Sigmoid colon (tissue), 7 donors: ENCODE measurements at places on chromosomes 2 and 18. TPM values are rescaled to one million over a fixed set of nuclear protein-coding genes. Genes with fewer than 3 reads are reported as not detected.
A peak's percentile ranks its signal among the peaks of the same experiment; 100 is the strongest.

- no peaks in the 10 kb centered on the region for H3K27me3 ChIP-seq
- DNase-seq: no peak
- H3K27ac ChIP-seq: no peak overlapping the region
- no peaks in the 10 kb centered on the region for H3K4me1 ChIP-seq
- H3K4me3 ChIP-seq: no peak overlapping the region
Measured at GRCh38 chr18:6962571-6963451, 154.8 kb downstream of the LAMA1 start.

GRCh38 chr2:6769346-6769745 is 96.4 kb downstream of the CMPK2 start:
- H3K4me1 ChIP-seq: peaks cover 7% of the 10 kb centered on the region
- no peak overlapping the region for H3K27ac ChIP-seq
- no peaks in the 10 kb centered on the region for H3K27me3 ChIP-seq
- DNase-seq: no peak

- H3K27ac ChIP-seq: peak overlapping the region; percentile 97
- H3K36me3 ChIP-seq: peaks cover 8% of the 10 kb centered on the region
- H3K27me3 ChIP-seq: no peaks in the 10 kb centered on the region
- DNase-seq: peak; percentile 60
- H3K4me1 ChIP-seq: peaks cover 52% of the 10 kb centered on the region
Measured at GRCh38 chr2:73890301-73891092, 2.3 kb upstream of the ACTG2 start.

GRCh38 chr2:1233281-1233680 is 180.0 kb upstream of the TPO start:
- DNase-seq: no peak
- H3K4me1 ChIP-seq: no peaks in the 10 kb centered on the region

- no peaks in the 10 kb centered on the region for H3K36me3 ChIP-seq
- H3K27ac ChIP-seq: no peak overlapping the region
- H3K4me1 ChIP-seq: peaks cover 12% of the 10 kb centered on the region
- H3K4me3 ChIP-seq: no peak overlapping the region
- no peaks in the 10 kb centered on the region for H3K27me3 ChIP-seq
- DNase-seq: no peak
Measured at GRCh38 chr2:106176446-106177099, 17.5 kb downstream of the UXS1 start.

DNA sequence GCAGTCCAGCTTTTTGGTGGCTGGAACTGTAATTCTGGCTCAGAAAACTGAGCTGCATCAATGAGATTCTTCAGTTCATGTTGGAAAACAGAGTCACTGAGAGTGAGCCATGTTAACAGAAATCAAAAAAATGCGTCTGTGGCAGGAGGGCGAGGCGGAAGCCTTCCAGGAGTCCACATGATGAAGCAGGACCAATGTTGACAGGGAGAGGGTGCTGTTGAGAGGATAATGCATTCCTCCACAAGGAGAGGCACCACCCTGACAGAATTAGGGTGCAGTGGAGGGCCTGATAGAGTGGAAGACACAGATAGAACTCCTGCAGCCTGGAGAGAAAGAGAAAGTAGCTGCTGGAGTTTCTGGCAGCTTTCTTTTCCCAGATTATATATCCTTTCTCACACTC is 111.5 kb downstream of the MGAT5 start:
- peaks cover 23% of the 10 kb centered on the region for H3K4me1 ChIP-seq
- H3K4me3 ChIP-seq: no peak overlapping the region
- DNase-seq: no peak
- no peak overlapping the region for H3K27ac ChIP-seq

GRCh38 chr18:24369426-24369825 is 28.2 kb downstream of the OSBPL1A start:
- DNase-seq: no peak
- no peaks in the 10 kb centered on the region for H3K27me3 ChIP-seq
- H3K36me3 ChIP-seq: no peaks in the 10 kb centered on the region
- no peaks in the 10 kb centered on the region for H3K4me1 ChIP-seq
- H3K27ac ChIP-seq: no peak overlapping the region

MBP gene
- total RNA-seq: 30.3 TPM
